Activated naive CD4-positive, alpha-beta T cell treated with anti-CD3 and anti-CD28 coated beads for 36 hours (primary cell): ENCODE measurements at places on chromosomes 3 and 15. TPM values are rescaled to one million over a fixed set of nuclear protein-coding genes. Genes with fewer than 3 reads are reported as not detected.

DNA sequence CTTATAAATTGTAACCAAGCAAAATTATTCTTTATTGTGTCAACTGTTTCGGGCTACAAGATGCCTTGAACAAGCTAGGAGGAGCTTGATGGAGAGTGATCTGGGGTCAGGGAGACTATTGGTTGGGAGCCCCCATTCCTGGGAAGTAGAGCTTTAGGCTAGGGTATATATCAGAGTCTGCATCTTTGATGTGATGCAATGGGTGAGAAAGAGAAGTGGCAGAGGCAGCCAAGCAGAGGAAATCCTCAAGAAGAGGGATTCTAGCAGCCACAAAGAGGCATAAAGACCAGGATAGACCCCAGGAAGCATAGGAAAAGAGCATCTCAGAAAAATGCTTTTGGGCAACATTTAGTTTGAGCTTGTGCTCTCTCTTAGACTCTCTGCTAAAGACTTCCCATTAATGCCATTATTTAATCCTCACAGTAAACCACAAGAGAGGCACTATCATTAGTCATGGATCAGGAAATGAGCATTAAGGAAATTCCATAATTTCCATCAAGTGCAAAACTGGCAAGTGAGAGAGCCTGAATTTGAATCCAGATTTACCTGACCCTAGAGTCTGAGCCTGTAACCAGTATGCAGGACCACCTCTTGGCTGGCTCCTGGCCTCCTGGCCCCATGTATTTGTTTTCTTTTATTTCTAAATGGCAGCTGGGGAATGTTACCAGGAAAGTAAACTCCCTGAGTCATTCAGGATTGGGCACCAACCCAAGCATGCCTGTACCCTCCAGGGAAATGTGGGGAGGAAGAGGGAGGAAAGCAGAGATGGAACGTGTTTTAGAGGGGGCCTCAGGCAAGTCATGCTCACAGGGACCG, 118.7 kb downstream of the RPL22L1 start:
- no peaks in the 10 kb centered on the region for H3K36me3 ChIP-seq
- no peak overlapping the region for H3K27ac ChIP-seq
- no peak for DNase-seq
- H3K4me1 ChIP-seq: no peaks in the 10 kb centered on the region

DNA sequence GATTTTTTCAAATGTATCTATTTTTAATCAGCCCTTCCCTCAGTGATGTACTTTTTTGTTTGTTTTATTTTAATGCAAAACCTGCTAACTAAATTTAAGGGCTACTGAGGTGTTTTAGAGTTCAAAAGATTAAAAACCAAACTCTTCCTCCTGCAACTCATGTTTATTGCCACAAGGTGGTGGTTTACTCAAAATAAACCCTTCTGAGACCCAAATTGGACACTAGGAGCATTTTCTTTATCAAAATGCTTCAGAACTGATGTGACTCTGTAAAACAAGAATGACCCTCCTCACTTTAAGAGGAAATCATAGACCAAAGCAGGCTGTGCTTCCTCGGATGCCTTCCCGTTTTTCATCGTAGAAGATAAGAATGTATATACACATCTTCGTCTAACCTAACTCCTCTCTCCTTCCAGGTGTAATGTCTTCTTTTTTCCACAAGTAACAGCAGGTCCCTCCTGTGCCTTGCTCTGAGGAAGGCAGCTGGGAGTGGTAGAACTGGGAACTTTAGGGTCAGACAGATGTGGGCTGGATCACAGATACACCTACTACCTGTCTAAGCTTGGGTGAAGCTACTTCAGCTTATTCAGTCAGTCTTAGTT, 2.9 kb upstream of the NME9 start:
- no peak for DNase-seq
- H3K27me3 ChIP-seq: no peaks in the 10 kb centered on the region
- no peak overlapping the region for H3K4me3 ChIP-seq

GRCh38 chr3:144915202-144915601, 943.6 kb downstream of the DIPK2A start:
- no peak overlapping the region for H3K4me3 ChIP-seq
- H3K27me3 ChIP-seq: no peaks in the 10 kb centered on the region
- no peak for DNase-seq
- no peaks in the 10 kb centered on the region for H3K4me1 ChIP-seq

GRCh38 chr3:30605005-30605404, 1.4 kb upstream of the TGFBR2 start:
- peak; percentile 24 for DNase-seq
- peaks cover 55% of the 10 kb centered on the region for H3K4me1 ChIP-seq
- no peaks in the 10 kb centered on the region for H3K27me3 ChIP-seq
- H3K4me3 ChIP-seq: peak overlapping the region; percentile 94

DNA sequence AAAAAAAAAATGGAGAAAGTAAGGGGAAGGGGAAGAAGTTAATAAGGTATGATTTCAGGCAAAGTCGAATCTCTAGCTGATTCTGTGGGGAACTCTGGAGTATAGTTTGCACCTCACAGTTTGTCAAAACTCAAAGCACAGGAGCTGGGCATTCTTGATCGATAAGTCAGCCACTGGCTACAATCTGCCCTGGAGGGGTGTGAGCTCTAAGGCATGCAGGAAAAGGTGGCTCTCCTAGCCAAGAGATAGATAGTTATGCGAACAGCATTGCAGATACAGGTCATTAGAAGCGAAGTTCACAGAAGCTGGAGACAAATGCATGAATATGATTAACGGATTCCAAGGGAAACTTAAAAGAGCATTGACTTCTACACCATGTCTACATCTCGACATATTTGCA, 952.6 kb downstream of the AGBL1 start:
- H3K36me3 ChIP-seq: no peaks in the 10 kb centered on the region
- H3K27me3 ChIP-seq: peaks cover 11% of the 10 kb centered on the region
- no peak overlapping the region for H3K4me3 ChIP-seq
- no peak for DNase-seq

- peak; percentile 34 for DNase-seq
- no peaks in the 10 kb centered on the region for H3K27me3 ChIP-seq
- H3K4me3 ChIP-seq: peak overlapping the region; percentile 41
- peak overlapping the region; percentile 92 for H3K27ac ChIP-seq
Measured at GRCh38 chr15:75620841-75621391, 4.6 kb downstream of the SNUPN start.

- no peak overlapping the region for H3K27ac ChIP-seq
- H3K27me3 ChIP-seq: peaks cover 1% of the 10 kb centered on the region
- H3K4me3 ChIP-seq: no peak overlapping the region
- no peak for DNase-seq
- H3K36me3 ChIP-seq: no peaks in the 10 kb centered on the region
- H3K4me1 ChIP-seq: no peaks in the 10 kb centered on the region
Measured at GRCh38 chr3:127985216-127985615, 67.0 kb upstream of the SEC61A1 start.

DNA sequence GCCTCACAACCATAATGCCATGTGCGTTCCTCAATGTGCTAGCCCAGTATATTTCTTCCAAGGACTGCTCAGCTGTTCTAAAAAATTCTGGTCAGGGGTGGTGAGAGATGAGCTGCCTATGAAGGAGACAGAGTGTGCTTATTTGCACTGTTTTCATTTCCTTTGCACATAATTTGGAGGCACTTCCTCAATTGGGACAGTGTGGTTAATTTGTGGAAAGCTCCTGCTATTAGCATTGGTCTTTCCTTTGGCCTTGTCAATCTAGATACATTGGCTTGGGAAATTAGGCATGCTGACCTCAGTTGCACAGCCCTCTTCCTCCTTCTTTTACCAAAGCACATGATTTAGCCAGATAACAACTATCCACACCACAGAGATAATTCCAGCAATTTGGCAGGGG, 9.4 kb downstream of the FAM81A start:
- DNase-seq: no peak
- H3K27ac ChIP-seq: no peak overlapping the region
- H3K4me3 ChIP-seq: no peak overlapping the region

- H3K27ac ChIP-seq: no peak overlapping the region
- H3K36me3 ChIP-seq: no peaks in the 10 kb centered on the region
- H3K27me3 ChIP-seq: peaks cover 8% of the 10 kb centered on the region
- no peak overlapping the region for H3K4me3 ChIP-seq
- H3K4me1 ChIP-seq: no peaks in the 10 kb centered on the region
Measured at GRCh38 chr15:76169018-76169417, 109.2 kb downstream of the TMEM266 start.

- H3K27ac ChIP-seq: no peak overlapping the region
- no peaks in the 10 kb centered on the region for H3K27me3 ChIP-seq
- H3K4me3 ChIP-seq: no peak overlapping the region
- H3K4me1 ChIP-seq: no peaks in the 10 kb centered on the region
Measured at GRCh38 chr3:17686613-17687012, 55.8 kb downstream of the TBC1D5 start.

- no peak overlapping the region for H3K27ac ChIP-seq
- no peak overlapping the region for H3K4me3 ChIP-seq
- H3K36me3 ChIP-seq: no peaks in the 10 kb centered on the region
- no peak for DNase-seq
- peaks cover 2% of the 10 kb centered on the region for H3K27me3 ChIP-seq
Measured at GRCh38 chr15:27418726-27419125, 447.7 kb downstream of the GABRG3 start.

GRCh38 chr3:73484656-73485248, 140.0 kb downstream of the PDZRN3 start:
- no peak overlapping the region for H3K27ac ChIP-seq
- H3K4me3 ChIP-seq: no peak overlapping the region
- peaks cover 4% of the 10 kb centered on the region for H3K4me1 ChIP-seq

GRCh38 chr3:60147249-60147950, 1097.6 kb upstream of the CFAP20DC start:
- no peaks in the 10 kb centered on the region for H3K36me3 ChIP-seq
- no peaks in the 10 kb centered on the region for H3K27me3 ChIP-seq
- no peak overlapping the region for H3K27ac ChIP-seq
- peak; percentile 53 for DNase-seq
- H3K4me1 ChIP-seq: peaks cover 8% of the 10 kb centered on the region
- H3K4me3 ChIP-seq: no peak overlapping the region

DNA sequence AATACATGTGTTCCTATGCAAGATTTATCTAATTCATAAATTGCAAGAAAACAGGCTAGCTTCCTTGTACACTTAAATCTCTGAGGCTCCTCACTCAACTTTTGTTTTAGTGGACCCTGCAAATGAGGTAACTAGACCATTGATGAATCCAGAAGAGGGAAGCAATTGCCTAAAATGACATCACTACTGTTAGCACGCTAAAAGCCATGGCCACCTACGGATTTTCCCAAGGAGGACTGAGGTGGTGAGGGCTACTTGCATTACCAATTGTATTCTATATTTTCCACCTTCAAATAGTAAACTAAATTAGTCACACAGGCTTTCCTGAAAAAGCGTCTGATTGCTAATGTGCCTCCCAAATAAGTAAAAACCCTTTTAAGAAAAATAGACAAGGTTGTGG, 140.7 kb downstream of the GADL1 start:
- no peak for DNase-seq
- H3K27me3 ChIP-seq: no peaks in the 10 kb centered on the region
- no peaks in the 10 kb centered on the region for H3K36me3 ChIP-seq
- peaks cover 36% of the 10 kb centered on the region for H3K4me1 ChIP-seq

DNA sequence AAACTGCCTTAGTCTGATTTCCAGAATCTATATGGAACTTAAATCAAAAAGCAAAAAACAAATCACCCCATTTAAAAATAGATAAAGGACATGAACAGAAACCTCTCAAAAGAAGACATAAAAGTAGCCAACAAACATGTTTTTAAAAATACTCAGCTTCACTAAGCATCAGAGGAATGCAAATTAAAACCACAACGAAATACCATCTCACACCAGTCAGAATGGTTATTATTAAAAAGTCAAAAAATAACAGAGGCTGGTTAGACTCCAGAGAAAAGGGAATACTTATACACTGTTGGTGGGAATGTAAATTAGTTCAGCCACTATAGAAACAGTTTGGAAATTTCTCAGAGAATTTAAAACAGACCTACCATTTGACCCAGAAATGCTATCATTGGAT, 367.9 kb downstream of the ZIC4 start:
- no peak overlapping the region for H3K4me3 ChIP-seq
- no peaks in the 10 kb centered on the region for H3K27me3 ChIP-seq
- H3K27ac ChIP-seq: no peak overlapping the region

DNA sequence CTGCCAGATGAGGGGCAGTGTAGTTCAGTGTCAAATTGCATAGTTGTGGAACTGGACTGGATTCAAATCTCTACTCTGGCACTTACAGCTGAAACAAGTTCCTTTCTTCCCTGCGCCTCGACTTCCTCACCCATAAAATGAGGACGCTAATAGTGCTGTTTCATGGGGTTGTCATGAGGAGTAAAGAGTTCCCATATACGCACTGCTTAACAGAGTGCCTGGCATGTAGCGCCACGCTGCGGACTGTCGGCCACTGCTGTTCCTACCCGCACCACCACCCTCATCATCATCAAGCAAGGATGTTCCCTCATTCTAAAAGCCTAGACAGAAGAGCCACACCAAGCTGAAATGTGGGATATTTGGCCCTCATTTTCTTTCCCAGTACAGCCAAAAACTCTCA, 91.9 kb downstream of the CHDH start:
- H3K27ac ChIP-seq: peak overlapping the region; percentile 7
- H3K4me3 ChIP-seq: no peak overlapping the region
- no peak for DNase-seq
- peaks cover 8% of the 10 kb centered on the region for H3K27me3 ChIP-seq
- no peaks in the 10 kb centered on the region for H3K36me3 ChIP-seq
- H3K4me1 ChIP-seq: peaks cover 15% of the 10 kb centered on the region

Gene GOLGA6A
- 0.84 TPM for total RNA-seq

Gene RHCG
- total RNA-seq: not detected

Gene SAXO2
- 0.79 TPM for total RNA-seq

Gene BFSP2
- not detected for total RNA-seq

Gene RBMS3
- 0.84 TPM for total RNA-seq

Gene IQCF6
- total RNA-seq: not detected

Gene SAMD7
- total RNA-seq: not detected
